ENCODE measurements at places on chromosomes 2 and 18. TPM values are rescaled to one million over a fixed set of nuclear protein-coding genes. Genes with fewer than 3 reads are reported as not detected.
A peak's percentile ranks its signal among the peaks of the same experiment; 100 is the strongest.

The RALB gene
- 54.9 TPM for total RNA-seq

DNA sequence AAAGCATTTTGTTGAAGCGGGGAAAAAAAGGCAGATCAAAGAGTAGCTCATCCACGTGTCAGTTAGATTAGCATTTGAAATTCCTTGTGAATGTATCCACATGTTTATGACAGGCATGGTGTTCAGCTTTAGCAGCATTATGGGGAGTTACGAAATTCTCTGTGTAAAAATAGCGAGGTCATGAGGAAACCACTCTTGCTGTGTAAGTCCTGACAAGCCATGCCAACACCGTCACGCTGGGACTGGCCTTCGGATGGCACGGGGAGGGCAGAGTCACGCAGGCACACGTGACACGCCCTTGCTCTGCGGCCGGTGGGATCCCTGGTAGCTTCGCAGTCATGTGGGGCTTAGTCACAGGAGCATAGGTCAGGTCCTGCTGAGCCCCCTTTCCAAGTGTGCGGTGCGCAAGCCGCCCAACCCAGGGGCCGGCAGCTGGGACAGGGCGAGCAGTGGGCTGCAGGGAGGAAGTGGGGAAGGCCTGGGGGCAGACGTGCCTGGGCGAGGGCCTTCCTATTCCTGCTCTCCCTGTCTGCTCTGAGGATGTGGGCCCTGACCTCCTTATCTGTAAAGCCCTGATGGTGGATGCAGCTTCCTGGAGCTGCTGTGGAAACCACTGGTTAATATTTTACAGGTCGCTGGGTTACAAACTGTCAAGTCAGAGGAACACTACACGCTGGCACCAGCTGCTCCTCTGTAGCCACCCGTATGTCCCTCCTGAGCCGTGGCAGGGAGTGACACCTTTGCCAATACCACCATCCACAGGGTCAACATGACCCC lies 18.0 kb downstream of the MBP start:
- DNase-seq = peak; percentile 72

DNA sequence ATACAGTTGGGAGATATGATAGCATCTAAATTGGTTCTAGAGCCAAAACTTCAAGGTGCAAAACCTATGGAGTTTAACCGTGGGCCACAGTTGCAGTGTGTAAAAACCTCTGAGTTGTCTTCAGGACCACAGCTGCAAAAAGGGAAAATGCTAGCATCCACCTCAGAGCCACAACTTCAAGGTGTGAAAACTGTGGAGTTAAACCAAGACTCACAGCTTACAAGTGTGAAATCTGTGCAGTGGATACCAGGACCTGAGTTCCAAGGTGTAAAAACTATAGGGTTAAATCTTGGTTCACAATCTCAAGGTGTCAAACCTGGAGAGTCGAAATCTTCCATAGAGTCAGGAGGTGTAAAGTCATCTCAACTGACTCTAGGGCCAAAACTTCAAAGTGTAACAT lies 10.4 kb upstream of the ZNF512 start:
- no peak for DNase-seq

DNA sequence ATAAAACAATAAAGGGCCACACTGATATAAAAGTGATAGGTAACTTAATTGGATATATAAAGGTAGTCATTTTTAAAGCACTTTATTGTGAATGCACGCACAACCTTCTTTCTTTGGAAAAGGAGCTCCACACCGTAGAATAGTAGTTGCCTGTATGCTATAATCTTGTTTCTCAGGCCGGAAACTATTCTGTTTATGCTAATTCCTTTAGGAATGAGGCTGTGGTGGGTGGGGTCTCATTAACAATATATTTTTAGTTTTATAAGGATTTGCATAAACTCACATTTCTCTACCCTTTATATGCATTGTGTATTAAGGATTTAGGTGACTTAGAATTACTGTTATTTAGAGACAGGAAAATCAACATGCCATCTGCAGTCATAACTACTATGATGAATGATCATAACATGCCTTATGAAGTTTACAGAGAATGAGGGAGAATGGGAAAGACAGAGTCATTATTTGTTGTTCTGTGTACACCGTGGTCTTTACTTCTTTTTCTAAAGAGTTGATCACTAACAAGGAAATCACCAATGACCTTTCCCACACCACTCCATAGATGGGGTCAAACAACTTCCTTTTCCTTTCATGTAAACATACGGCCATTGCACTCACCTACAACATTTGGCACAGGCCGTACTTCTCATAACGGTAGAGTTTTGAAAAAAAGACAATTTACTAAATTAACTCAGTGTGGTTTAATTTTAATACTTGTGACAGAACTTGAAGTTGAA lies 84.5 kb downstream of the PIEZO2 start:
- DNase-seq = no peak

Measured in omental fat pad (tissue), 4 donors.